ENCODE measurements at places on chromosomes 12 and 14.

DNA sequence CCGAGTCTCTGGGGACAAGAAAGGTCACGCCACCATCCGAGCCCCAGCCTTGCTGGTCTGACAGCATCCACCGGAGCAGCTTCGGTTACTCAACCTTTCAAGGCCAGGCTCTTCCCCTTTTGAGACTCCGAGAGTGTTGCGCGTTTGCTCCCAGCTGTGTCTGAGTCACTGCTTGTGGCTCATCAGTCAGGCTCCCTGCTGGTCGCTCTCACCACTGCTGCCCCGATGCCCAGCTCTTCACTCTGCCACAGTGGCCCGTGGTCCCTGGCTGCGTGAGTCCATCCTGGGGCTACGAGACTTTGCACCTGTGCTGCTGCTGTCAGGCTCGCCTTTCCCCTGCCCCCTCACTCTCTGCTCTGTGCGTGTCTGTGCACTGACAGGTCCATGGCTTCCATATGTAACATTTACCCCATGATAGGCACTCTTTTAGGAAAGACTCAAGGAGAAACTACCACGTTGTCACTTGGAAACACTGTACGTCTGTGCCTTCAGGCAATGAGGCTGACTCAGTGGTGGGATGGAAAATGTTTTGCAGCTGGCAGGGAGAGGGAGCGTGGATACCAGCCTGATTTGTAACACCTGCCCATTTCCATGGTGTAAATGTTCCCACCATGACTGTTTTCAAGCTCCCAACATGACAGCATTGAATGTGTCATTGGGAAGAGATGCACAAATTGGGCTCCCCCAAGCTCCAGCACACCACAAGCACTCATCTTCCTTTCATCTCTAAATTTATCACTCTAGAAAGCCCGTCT lies 350.7 kb downstream of the TMEM132D start:
- DNase-seq = no peak

GRCh38 chr12:6294156-6295093 lies 16.1 kb upstream of the PLEKHG6 start:
- DNase-seq = no peak

GRCh38 chr12:24360461-24360860 lies 411.0 kb upstream of the SOX5 start:
- DNase-seq = no peak

- DNase-seq = no peak
These were observed 158.9 kb downstream of the GPR65 start for GRCh38 chr14:88163731-88164255.

DNA sequence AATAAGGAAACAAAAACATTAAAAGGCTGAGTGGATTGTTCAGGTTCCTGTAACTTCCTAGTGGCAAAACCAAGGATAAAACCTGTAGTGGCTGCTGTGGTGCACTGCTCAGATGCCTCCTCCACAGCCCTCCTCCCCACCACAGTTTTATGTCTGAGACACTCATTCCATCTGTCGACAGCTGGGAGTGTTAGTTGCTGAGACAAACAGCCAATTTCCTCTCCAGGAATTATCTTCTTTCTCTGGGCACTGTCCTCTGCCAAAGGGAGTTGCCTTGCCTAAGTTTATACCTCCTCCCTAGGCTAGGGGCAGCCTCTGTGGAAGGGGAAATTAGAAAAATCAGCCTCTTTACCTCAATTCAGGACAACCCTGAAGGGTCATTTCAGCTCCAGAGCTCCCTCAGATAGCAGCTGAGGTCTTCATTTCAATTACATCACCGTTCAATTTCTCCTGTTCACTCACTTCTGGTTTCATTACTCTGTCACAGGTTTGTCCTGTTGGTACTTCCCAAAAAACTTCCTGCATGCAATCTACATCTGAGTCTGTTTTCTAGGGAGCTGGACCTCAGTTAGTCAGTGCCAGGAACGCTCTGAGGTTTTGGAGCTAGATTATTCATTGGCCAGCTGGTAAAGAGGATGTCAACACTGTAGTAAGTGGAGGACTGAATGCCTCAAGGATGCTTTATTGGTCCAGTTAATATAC lies 74.9 kb upstream of the ATP2B1 start:
- DNase-seq = no peak

GRCh38 chr12:107437954-107438353 lies 247.6 kb upstream of the PWP1 start:
- no peak for DNase-seq

DNA sequence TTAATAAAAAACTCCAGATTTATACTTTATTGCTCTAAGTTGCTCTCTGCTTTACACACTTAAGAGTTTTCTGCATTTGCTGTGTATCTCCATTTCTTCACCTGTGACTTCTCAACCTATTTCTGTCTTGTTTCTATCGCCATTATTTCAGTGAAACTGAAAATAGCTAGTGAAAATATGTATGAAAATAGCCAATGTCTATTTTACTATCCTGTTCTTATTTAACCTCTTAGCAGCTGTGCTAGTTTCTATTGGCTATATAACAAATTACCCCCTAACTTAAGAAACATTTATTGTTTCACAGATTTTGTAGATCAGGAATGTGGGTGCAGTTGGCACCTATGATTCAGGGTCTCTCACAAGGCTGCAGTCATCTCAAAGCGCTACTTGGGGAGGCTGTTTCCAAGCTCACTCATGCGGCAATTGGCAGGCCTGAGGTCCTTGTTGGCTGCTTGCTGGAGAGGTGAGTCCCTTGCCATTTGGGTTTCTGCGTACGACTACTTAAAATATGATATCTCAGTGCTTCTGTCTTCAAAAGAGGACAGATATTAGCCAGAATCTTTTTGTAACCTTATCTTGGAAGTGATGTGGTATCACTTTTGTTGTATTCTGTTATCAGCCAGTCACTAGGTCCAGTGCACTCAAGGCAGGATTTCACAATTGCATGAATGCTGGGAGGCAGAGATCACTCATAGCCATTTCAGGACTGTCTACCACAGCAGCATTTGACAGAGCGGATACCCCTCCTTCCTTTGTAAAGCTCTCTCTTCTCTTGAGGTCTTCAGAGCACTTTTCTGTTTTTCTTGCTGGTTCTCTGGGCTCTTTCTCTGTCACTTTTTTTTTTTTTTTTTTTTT lies 7.2 kb downstream of the ERC1 start:
- no peak for DNase-seq

- no peak for DNase-seq
These were observed 12.6 kb upstream of the B4GALNT3 start for GRCh38 chr12:447141-447540.

DNA sequence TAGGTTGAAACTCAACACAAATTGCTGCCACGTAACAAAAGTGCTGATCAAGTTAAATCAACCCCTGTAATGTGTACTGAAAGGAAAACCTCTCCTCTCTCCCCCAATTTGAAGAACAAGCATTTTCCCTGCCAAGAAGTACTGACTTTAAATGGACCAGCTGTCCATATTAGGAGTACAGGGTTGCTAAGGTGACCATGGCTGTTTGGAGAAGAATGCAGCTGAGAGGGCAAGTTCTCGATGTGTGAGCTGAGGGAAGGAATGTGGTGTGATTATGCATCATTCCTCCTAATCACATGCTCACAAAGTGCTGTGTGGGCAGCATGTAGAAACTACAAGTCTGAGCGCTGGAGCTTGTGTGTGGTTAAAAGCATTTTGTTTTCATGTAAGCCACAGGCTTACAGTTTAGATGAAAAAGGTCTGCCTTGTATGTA lies 50.9 kb upstream of the CCT2 start:
- peak; percentile 6 for DNase-seq

DNA sequence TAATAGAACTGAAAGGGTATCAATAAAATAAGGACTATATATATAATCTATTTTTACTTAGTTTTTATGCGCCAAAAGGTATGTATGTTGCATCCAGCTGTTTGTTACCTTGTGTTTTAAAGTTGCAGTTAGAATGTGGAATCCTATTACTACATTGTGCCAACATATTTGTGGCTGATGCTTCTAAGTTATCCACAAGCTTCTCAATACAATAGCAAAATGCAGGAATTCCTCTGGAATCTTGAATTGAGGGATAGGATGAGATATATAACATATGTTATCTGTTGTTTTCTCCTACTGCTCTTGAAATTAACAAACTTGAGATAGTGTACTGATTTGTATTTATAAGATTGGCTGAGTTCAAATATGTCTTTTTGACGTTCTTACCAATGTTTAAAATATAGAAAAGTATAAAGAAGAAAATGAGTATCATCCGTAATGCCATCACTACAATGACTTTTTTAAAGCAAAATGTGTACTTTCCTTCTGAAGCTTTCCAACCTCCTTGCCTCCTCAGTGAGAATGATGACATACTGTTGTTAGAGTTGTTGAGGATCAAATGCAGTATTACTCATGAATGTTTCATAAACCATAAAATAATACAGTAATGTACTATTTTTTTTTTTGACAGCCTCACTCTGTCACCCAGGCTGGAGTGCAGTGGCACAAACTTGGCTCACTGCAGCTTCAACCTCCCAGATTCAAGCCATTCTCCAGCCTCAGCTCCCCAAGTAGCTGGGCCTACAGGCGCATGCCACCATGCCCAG lies 6.6 kb downstream of the RAP1B start:
- no peak for DNase-seq

DNA sequence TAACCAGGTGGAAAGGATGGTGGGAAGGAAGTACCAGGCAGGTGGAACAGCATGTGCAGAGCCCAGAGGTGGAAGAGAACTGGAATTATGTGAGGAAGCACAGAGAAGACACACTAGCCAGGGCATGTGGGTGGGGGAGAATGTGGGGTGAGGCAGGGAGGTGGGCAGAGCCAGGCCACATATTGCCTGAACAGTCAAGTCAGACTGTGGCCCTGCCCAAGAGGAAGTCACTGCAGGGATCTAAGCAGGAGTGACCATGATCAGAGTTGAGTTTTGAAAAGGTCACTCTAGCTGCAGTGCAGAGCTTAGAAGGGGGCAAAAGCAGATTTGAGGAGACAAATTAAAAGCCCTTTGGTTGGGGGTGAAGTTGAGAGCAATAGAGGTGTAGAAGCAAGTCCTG lies 114.0 kb upstream of the SLC38A2 start:
- DNase-seq = no peak

DNA sequence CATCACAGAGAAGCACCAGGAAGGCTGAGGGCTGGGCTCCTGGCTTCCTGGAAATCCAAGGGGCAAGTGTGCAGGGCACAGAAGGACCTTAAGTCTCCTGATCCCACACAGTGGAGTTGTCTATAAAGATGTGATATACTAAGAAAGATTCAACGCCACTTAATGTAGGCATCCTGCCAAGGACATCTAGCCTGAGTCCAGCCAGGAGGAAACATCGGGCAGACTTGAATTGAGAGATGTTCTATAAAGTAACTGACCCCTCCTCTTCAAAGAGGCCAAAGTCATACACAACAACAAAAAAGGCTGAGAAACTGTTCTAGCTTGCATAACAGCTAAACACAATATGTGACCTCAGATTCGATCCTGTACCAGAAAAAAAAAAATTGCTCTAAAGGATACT lies 299.5 kb upstream of the NOS1 start:
- no peak for DNase-seq

DNA sequence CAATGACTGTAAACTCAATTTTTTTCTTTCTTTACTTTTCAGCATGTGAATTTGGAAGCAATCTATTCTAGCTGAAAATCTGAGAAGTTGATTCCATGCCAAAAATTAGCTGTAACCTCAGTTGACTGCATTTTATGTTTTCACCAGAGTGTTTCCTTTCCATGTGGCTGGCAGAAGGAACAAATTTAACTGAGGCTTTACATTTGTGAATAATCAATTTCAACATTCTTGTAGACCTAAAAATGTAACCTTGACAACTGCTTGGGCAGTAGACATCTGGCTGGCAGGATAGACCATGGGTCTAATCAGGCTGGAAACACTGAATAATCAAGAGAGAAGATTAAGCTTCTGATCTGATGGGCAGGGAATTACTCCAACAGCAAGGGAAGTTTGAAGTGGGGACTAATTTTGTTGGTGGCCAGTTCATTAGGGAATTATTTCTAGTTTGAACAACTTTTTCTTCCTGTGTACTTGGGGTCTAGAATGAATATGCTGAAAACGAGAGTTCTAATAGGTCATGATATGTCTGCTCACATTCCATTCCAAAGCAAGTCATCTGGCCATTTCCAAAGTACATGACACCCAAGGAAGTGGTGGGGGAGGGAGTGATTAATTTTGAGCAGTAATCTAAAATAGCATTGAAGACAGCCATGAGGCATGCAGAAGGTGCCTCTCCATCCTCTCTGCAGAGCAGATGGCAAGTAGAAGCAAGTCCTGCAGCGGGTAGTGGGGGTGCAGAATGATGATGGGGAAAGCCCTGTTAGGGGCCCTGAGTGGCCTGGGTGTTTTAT lies 68.2 kb downstream of the ATP23 start:
- DNase-seq = no peak

DNA sequence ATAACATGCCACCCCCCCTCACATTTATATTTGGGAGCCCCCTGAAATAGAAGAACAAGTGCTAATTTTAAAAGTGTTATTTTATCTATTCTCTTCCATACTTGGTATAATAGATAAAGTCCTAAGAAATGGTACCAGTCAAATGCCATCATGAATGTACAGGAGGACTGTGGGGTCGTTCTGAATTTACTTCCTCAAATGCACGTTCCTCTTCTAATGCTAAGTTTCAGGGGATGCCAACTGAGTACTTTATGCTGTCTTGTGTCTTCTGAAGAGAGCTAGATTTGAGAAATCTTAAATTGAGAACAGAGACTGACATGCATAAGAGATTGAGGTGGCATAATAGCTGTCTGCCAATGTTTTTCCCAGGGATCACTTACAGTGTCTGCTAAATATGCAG lies 59.0 kb downstream of the CFAP54 start:
- DNase-seq = no peak

DNA sequence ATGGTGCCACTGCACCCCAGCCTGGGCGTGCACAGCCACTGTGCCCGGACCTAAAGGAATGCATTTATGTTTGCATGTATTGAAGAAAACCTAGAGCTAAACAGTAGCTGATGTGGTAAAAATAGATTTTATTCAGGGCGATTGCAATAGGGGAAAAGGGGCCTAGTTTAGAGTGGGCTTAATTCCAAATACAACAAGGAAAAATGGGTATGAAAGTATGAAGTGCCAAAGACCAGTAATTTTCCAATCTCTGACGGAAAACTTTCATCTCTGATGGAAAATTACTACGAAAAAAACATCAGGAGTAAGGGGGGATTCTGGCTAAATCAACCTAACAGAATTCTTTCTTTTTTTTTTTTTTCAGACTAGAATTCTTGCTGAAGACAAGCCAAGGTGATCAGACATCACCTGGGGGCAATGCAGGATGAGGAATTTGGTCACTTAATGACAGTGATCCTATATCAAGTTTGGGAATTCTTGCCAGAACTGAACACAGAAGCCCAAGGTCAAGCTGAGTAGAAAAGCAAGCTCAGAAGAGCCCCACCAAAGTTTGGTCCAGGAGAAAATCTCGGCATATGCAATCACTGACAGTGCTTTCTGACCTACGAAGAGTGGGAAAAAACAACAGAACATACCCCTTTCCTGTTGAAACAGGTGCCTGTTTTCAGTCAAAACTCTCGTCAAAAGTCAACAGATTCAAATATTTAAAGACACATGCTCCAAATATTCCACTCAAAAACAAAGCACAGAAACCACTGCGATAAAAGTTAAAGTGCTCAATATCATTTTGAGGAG lies 13.7 kb upstream of the APOBEC1 start:
- no peak for DNase-seq
